ENCODE measurements at places on chromosomes 11 and 22.

- no peak for DNase-seq
These were observed 26.2 kb downstream of the EHF start for GRCh38 chr11:34647131-34647530.

GRCh38 chr11:727281-727701 is 20.0 kb upstream of the TALDO1 start:
- DNase-seq = no peak

DNA sequence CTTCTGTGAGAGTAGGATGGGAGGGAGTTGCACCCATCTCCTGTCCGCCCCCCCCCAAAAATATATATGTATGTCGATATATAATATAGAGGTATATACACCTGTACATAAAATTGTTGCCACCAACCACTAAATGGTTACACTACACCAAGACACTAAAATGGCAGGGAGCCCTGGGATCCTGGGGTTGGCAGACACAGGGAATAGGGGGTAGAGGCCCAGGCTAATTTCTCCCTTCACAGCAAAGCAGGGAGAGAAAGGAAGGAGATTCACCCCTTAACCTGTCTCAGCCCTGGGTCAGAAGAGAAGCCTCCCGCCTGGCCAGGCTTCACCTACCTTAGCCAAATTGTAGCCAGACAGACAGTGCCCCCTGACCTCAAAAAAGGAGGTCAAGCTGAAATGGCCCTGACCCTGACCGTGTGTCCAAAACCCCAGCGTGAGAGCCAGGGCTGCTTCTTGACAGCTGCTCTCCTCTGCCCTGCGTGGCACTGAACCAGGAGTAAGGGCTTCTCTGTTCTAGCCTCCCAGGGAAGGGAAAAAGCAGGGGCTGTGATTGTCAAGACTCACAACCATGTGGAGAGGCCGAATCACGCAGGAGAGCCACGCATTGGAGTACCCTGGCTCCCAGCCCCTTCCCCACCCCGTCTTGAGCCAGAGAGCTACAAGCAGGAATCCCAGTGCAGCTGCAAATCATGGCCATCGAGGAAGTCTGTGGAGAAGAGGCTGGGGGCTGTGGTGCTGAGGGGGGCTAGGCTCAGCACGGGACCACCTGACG is 40.5 kb downstream of the SGSM3 start:
- DNase-seq = no peak

GRCh38 chr11:46352063-46352841 is 5.0 kb downstream of the DGKZ start:
- DNase-seq = no peak

GRCh38 chr22:50293441-50294318 is 13.8 kb downstream of the PLXNB2 start:
- DNase-seq = no peak

DNA sequence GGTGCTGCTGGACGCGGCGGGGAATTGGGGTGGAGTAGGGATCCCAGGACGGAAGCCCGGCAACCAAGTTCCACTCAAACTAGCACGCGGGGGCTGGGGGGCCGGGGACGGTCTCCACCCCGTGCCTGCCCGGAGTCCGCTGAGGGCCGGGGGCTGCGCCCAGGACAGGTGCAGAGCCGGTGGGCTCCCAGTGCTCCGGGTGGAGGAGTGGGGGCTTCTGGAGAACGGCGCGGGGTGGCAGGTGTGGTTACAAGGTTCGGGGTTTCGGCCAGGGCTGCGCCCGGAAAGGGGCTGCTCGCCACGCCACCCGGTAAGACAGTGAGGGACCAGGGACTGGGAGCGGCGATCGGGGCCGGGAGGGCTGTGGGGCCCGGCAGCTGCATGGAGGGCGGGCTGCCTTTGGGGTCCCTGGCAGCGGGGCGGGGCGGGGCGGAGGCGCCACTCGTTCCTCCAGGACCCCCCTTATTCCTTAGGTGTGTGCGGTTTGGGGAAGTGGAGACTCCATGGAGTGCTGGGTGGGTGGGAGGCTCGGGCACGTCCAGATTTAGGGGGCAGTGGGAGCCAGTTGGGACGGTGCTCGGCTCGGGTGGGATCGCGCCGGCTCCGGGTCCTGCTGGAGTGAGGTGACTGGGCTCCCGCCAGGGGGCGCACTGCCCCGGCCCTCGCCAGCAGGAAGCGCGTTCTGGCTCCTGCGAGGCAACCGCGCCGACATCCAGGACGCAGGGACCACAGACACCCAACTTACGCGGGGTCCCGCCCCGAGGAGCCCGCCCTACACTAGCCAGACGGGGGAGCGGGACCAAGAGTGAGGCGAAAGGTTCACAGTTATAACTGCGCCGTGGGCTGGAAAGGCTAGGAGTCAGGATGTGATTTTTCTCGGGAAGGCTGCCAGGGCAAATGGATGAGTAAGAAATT is 868 bp downstream of the TSPAN18 start:
- DNase-seq = peak; percentile 59

DNA sequence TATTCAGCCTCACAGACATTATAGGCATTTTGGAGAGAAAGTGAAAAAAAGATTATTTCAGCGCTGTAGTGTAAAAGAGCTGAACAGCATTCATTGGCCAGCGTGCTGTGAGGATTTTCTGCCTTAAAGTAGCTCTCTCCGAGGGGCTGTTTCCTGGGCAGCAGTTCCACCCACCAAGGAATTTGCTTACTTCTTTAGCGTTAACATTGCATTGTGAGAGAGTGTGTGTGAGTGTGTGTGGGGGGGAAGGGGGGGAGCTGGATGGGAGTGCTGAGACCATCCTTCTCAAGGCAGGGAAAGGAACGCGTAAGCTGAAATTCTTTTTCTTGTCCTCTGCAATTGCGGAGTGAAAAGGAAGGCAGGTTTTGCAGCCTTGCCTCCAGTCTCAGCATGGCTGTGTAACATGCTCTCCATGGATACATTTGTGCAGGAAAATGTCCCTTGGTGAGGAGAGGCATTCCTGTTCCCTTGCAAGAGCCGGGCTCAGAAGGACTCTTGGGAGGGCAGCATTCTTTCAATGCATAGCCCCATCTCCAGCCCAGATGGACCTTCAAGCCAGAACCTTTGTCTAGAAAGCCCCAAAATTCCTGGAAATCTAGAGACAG is 159.9 kb upstream of the NAV2 start:
- DNase-seq = no peak
